ENCODE measurements at places on chromosomes 6 and 20.

GRCh38 chr6:25659633-25660368, 7.8 kb downstream of the SCGN start:
- peaks cover 4% of the 10 kb centered on the region for H3K4me1 ChIP-seq
- no peak overlapping the region for H3K27ac ChIP-seq
- no peak overlapping the region for H3K4me3 ChIP-seq
- H3K27me3 ChIP-seq: peaks cover 9% of the 10 kb centered on the region

DNA sequence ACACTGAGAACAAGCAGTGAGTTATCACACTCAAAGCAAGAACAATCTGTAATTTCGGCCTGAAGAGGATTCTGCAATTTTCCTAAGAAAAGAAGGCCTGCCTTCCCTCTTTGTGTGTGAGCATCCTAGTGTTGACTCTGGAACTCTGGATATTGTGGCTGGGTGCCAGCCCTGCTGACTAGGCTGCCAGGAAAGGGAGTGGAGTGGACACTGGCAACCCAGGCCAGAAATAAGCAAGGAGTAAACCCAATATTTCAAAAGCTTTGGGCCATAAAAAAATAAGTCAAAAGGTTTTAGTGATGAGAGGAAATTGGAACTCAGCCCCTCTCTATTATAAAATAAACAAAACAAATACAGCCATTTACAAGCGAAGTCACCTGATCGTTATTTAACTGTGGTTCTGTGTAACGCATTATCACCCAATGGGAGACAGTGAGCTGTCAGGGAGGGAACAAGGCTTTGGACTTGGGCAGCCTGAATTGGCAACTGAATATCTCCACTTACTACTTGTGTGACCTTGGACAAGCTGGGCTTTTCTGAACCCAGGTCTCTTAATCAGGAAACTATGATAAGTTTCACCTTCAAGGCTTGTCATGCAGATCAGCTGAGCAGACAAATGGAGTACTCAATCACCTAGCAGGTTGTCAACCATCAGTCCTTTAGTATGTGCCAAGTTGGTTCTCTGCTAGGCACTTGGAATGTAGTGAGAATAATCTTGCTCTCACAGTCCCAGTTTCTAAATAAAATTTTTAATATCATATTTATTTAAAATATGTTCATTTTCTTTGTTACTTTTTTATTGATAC, 196.2 kb downstream of the PAX1 start:
- no peak overlapping the region for H3K27ac ChIP-seq
- H3K27me3 ChIP-seq: no peaks in the 10 kb centered on the region
- no peaks in the 10 kb centered on the region for H3K36me3 ChIP-seq
- H3K4me3 ChIP-seq: no peak overlapping the region
- H3K4me1 ChIP-seq: no peaks in the 10 kb centered on the region

DNA sequence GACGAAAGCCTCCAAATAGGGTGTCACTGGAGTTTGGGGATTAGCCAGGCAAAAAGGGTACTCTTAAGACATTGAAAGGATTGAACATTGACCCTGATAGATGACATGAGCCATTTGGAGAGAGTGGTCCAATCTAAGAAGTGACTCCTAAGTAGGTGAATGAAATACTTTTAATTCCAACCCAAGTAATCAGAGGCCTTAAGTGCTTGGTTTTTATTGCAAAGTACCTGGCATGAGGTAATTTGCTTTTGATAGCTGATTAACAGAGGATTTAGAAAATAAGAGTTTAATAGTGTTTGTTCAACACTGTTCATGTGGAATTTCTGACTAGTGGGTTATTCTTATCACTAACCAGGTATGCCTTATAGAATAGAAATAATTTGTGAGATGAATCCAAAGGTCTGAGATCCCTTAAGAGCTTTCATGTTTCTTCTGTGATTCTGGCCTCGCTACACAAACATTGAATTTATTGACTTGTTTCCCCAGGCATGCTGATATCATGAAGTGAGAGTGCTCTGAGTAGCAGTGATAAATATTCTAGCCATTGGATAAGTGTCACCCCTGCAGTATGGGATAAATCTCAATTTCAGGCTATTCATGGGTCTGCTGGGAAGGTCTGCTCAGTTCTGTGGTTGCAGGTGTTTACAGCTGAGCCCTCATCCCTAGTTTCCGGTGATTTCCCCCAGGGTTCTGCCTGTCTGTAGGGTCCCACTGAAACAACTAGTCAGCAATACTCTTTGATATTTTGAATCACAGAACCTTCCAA, 6.5 kb downstream of the NCOA7 start:
- no peak for DNase-seq
- H3K27ac ChIP-seq: no peak overlapping the region
- peaks cover 51% of the 10 kb centered on the region for H3K36me3 ChIP-seq
- H3K4me3 ChIP-seq: no peak overlapping the region
- no peaks in the 10 kb centered on the region for H3K27me3 ChIP-seq

GRCh38 chr6:136593748-136594490, 43.7 kb upstream of the MAP7 start:
- DNase-seq: peak; percentile 41
- H3K4me1 ChIP-seq: peaks cover 23% of the 10 kb centered on the region
- peak overlapping the region; percentile 95 for H3K27ac ChIP-seq
- H3K4me3 ChIP-seq: peak overlapping the region; percentile 54
- H3K27me3 ChIP-seq: no peaks in the 10 kb centered on the region
- H3K36me3 ChIP-seq: peaks cover 60% of the 10 kb centered on the region
